Eye (tissue), 1 donor: ENCODE measurements at places on chromosomes 1 and 21.

DNA sequence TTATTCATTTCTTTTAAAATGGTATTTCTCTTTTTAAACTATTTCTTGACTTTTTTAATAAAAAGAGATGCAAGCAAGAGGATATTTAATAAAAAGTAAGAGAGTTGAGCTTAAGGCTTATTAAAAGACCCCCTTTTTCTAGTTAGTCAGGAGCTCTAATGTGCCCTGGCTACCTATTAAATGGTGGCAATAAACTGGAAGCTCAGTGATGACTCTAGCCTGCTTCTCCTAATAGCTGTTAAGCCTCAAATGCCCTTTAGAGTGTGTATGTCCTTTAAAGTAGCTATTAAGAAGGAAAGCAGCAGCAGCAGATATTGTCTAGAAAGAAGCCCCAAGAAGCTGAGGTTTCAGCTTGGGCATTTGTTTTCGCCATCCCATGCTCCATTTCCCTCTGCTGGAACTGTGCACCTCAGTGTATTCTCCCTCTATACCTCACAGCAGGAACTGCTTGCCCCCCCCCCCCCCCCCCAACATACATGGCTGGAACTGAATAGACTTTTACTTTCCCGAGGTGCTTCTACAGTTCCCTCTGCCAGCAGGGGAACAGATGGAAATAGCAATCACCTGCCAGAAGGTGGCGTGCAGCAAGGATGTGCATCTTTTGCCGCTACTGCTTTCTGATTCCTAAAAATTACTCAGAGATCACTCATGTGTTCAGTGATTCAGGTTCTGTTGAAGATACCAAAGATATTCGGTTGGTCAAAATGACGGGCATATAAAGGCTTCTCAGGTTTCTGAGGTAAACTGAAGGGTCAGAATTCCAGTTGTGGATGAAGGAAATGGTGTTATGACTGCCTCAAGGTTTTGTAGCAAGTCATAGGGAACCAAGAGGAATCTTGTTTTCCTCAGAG, 2.5 kb downstream of the RGS4 start:
- DNase-seq, result peak; percentile 73

DNA sequence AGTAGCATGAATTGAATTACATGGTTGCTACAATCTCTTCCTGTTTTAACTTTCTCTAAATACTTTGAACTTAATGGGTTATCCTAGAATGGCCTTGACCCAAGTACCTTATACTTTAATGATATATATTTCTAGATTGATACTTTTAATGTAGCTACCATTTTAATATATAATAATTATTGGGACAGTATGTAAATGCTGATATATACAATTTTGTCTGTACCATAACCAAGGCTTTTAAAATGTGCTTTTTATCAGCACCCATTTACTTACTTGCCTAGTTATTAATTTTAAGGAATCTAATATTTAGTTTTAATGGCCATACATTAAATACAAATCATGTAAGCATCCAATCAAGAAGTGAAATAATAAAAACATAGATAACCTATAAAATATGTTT, 13.4 kb downstream of the HIPK1 start:
- no peak for DNase-seq

DNA sequence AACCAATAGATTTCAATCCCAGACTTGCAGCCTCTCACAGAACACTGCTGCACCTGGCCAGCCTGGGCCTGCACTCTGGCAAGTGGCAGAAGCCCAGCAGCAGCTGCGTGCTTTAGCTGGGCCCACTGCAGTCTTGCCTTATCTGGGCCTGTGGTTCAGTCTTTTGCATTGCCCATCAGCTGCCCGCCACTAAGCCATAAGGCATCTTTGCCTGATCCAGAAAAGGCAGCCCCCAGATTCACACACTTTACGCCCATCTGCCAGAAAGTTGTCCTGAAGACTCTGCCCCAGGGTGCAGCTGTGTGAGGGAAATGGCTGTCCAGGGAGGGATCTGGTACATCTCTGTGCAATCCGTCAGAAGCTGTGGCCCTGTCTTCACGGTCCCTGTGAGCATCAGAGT, 217.0 kb downstream of the DNAH14 start:
- DNase-seq, result peak; percentile 37

- no peak for DNase-seq
These were observed 53.0 kb downstream of the DISP3 start for GRCh38 chr1:11531943-11532342.

GRCh38 chr1:36625935-36626310, 143.2 kb upstream of the CSF3R start:
- DNase-seq, result no peak

GRCh38 chr21:18409579-18409978, 6.0 kb upstream of the TMPRSS15 start:
- no peak for DNase-seq

DNA sequence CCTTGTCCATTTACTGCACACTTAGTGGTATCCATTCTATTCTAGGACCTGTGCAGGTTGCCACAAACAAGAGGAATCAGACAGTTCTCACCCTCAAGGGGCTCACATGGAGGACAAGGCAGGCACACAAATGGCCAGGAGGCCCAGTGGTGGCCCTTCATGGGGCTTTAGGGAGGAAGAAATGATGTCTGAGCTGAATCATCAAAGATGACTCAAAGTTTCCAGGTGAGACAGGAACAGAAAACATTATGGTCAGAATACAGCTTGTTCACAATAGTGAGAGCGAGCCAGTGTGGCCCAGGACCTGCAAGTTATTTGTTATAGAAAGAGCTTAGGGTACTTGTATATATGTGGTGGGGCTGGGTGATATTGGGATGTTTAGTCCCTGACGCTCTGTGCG, 26.4 kb downstream of the SHISAL2A start:
- DNase-seq, result no peak

DNA sequence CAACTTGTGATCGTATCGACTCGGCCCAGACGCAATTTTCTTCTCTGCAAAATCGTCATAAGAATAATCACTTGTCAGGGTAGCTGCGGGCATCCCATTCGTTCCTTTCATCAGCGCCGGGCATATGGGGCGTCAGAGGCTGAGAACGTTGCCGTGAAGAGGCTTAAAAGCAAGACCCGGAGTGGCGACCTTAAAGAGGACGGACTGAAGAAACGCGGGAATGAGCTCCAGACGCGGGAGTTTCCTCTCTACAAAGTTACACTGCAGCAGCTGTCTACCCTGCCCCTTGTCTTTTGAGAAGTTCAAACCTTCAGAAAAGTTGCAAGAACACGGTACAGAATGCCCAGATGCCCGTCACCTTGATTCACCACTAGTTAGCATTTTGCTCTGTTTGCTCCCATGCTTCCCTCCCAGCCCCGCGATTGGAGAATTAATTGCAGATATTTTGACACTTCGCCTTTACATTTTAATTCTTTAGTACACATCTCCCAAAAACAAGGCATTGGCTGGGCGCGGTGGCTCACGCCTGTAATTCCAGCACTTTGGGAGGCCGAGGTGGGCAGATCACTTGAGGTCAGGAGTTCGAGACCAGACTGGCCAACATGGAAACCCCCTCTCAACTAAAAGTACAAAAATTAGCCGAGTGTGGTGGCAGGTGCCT, 967 bp downstream of the CENPS start:
- DNase-seq, result no peak

DNA sequence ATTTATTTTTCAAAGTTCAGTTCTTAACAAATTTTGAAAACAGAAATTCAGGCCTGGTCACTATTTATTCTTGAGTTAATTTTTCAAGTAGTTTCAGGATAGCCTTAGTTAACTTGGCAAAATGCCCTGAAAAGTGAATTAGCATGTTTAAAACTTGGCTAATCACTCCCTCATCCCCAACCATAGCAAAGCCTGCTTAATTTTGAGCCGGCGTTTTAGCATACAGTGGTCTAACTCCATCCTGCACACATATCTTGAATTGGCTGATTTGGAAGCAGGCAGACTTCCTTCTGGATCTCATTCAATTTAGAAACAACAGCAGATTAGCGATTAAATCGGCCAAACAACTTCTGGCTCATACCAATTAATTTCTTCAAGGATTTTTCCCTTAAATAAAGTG, 439.2 kb downstream of the PTBP2 start:
- DNase-seq, result peak; percentile 33

DNA sequence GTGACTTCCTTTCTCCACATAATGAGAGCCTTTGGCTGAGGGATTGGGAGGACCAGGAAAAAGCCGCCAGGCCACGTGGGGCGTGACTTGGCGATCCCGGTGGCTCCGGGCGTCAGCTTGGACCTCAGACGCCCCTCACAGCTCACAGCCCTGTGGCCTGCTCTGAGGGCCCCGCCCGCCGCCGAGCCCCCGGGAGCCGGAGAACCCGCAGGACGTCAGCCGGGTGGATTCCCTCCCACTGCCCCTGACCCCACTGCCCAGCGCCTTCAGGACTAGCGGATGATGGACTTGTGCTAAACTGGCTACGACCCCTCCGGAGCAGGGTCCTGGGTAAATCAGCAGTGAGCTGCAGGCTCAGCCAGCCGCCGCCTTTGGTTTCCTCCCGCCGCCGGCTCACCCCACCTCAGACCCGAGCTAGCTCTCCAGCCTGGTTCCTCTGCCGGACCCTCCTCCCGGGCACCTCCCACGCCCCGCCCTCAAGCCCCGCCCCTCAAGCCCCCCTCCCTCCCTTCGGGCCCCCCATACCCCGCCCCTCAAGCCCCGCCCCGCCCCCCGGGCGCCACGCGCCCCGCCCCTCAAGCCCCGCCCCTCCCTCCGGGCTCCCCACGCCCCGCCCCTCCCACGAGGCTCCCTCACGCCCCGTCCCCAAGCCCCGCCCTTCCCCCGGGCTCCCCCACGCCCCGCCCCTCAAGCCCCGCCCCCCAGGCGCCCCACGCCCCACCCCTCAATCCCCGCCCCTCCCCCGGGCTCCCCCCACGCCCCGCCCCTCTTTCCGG, 10.0 kb upstream of the FAAP20 start:
- peak; percentile 89 for DNase-seq

DNA sequence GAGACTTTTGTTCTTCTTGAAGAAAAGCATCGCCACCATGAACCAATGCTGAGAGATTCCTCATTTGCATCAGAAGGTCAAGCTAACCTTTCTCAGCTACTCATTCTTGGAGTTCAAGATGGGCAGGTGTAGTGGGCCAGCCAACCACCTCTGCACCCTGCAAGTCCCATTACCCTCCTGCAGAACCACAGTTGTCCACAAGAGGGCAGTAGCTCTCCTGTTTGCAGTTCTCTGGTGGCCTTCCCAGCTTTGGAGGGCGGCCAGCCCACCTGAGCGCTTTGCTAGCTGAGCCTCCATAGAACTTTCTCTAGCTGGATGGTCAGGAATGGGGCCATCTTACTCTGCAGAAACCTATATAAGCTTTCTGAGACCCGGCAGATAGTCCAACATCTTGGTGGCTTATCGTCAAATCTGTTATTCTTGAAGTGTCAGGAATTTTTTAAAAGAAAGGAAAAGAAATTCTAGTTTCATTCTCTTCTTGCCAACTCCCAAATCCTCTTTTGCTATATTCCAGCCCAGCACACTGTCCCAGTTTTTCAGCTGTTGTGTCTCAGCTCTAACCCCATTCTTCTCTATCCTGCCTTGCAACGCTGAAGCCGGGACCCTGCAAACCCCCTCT, 11.0 kb upstream of the LMX1A start:
- peak; percentile 94 for DNase-seq

GRCh38 chr1:231322880-231323530, 14.6 kb downstream of the EXOC8 start:
- DNase-seq, result no peak

GRCh38 chr21:14712121-14712715, 166.1 kb upstream of the SAMSN1 start:
- no peak for DNase-seq

- DNase-seq, result peak; percentile 14
These were observed 253.7 kb downstream of the CACNA1E start for GRCh38 chr1:181737056-181737455.

DNA sequence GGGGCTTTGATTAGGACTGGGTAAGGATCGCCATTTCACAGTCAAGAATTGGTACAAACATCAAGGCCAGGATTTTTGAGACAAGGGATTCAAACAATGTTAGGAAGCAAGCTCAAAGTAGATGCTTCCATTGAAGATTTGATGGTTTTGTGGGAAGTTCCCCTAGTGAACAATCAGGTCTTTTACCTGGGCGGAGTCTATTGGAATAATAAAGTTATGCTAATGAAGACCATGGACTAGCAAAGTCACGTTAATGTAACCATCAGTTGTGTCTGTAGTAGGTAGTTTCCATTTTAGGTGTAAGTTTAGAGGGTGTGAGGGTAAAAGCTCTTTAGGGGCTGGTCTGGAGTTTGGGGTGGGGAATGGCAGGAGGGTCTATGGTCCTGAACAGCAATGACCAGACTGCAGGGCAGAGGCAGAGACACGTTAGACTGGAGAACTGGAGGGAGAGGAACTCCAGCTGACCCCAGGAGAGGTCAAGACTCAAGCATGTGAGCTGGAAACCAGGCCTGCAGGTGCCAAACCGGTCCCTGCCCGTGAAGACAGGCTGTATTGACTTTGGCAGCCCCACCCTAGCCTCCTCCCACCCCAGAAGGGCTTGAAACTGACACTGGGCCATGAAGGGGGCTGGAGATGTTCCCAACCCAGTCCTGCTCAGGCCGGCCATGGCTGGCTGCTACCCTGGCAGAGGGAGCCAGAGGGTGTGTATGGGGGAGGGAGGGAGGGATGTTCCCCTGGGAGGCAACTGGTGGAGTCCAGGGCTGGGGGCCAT, 36.0 kb upstream of the GPR37L1 start:
- DNase-seq, result no peak

GRCh38 chr21:36762642-36763041, 63.7 kb downstream of the SIM2 start:
- DNase-seq, result no peak

- DNase-seq, result no peak
These were observed 166.5 kb downstream of the RRAGC start for GRCh38 chr1:38693031-38693430.

DNA sequence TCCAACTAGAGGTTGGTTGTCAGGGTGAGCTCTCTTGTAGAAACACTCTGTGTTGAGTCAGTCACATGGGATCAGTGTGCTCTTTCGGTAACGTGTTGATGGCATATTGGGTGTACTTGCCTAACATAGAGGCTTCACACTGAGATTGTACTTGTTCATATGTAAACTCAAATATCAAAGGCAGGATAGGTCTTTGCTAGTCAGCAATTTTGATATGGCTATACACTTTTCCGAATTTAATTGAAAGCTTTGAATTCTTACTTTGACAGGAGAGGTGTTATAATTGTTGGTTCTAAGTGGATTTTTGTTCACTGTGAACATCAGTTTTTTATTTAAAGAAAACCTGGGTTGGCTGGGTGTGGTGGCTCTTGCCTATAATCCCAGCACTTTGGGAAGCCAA, 16.4 kb upstream of the TGFB2 start:
- no peak for DNase-seq

DNA sequence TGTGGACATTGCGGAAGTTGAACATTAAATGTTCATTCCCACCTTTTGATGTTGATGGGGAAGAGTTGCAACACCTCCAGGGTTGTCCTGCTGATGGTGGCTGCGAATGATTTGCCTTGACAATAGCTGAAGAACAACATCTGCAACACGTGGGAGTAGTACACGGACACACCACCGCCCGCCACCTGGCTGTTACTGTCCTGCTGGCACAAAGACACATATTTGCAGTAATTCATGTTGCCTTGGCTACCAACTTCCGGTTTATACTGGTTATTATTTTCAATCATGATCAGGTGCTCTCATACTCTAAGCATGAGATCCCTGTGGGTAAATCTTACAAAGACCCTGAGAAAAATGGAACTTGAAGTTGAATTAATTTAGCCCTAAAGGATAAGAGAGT, 55.2 kb downstream of the UBR4 start:
- DNase-seq, result no peak

- DNase-seq, result no peak
These were observed 89.4 kb upstream of the UBE2U start for GRCh38 chr1:64114012-64114525.

- no peak for DNase-seq
These were observed 501.5 kb downstream of the KIF26B start for GRCh38 chr1:245656189-245656717.

GRCh38 chr1:181107711-181108110, 19.2 kb downstream of the IER5 start:
- DNase-seq, result no peak

GRCh38 chr1:7380712-7381111, 390.4 kb upstream of the VAMP3 start:
- DNase-seq, result no peak
